ENCODE measurements at places on chromosomes 6 and 20. TPM values are rescaled to one million over a fixed set of nuclear protein-coding genes. Genes with fewer than 3 reads are reported as not detected.

Gene LPA
- 3.6 TPM for total RNA-seq

DNA sequence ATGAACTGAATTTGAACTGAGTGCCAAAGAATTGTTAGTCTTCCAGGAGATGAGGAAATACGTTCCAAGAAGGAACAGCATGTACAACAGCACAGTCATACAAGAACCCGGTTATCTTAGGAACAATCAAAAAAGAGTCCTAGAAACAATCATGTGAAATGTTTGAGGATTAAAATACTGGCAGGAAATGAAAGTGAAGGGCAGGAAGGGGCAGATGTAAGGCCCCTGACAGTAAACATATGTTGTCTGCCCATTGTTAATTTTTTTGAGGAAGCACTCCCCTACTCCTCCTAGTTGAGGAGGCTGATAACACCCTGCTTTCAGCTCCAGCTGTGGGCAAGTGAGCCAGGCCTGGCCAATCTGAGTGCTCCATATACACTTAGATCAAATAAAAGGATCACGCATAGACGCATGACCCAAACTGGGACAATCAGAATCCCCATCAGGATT is 220.9 kb downstream of the HACE1 start:
- no peak for DNase-seq
- no peak overlapping the region for H3K4me3 ChIP-seq
- no peaks in the 10 kb centered on the region for H3K27me3 ChIP-seq
- peak overlapping the region; percentile 48 for H3K27ac ChIP-seq

- no peak for DNase-seq
- no peak overlapping the region for H3K4me3 ChIP-seq
- no peaks in the 10 kb centered on the region for H3K4me1 ChIP-seq
- H3K27me3 ChIP-seq = no peaks in the 10 kb centered on the region
Measured at GRCh38 chr20:42259389-42259788, 641.2 kb upstream of the CHD6 start.

DNA sequence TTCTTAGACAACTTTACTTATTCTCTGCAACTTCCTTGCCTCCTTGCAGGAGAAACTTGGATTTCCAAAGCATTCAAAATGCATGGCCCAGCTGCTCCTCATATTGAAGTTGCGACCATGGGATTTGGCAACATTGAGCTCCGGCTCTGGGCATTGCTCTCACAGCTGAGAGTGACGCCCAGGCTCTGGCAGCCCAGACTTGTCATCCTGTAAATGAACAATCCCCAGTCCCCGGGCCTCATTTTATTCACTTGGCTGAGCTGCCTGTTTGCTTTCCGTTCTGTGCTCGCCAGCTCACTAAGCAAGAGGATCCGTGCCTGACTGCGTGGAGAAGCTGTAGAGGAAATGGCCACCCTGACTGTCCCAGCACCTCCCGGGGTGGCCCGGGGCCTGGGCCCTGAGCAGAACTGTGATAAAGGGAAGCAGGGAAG is 119.5 kb upstream of the CD93 start:
- no peaks in the 10 kb centered on the region for H3K36me3 ChIP-seq
- H3K27ac ChIP-seq = peak overlapping the region; percentile 53
- H3K4me3 ChIP-seq = no peak overlapping the region
- peaks cover 12% of the 10 kb centered on the region for H3K4me1 ChIP-seq
- H3K27me3 ChIP-seq = no peaks in the 10 kb centered on the region
- DNase-seq = peak; percentile 74

DNA sequence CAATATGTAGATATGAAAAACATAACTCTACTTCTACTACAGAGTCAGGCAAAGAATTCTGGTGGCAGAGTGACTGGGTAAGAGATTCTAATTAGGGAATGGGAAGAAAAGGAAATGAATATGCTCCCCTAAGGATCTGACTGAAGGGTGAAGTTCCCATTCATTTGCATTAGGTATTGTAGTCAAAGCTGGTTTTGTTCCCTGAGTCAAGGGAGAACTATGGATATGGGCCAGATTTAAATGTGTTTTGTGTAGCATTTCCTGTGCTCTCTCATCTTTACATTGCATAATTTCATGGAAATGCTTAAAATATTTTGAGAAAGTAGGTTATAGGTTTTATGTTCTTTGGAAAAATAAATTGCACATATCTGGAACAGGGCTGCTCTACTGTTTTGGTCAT is 299.7 kb downstream of the BTBD3 start:
- no peak for DNase-seq
- H3K27me3 ChIP-seq = no peaks in the 10 kb centered on the region
- H3K4me3 ChIP-seq = no peak overlapping the region
- no peak overlapping the region for H3K27ac ChIP-seq
- no peaks in the 10 kb centered on the region for H3K4me1 ChIP-seq
- no peaks in the 10 kb centered on the region for H3K36me3 ChIP-seq

DNA sequence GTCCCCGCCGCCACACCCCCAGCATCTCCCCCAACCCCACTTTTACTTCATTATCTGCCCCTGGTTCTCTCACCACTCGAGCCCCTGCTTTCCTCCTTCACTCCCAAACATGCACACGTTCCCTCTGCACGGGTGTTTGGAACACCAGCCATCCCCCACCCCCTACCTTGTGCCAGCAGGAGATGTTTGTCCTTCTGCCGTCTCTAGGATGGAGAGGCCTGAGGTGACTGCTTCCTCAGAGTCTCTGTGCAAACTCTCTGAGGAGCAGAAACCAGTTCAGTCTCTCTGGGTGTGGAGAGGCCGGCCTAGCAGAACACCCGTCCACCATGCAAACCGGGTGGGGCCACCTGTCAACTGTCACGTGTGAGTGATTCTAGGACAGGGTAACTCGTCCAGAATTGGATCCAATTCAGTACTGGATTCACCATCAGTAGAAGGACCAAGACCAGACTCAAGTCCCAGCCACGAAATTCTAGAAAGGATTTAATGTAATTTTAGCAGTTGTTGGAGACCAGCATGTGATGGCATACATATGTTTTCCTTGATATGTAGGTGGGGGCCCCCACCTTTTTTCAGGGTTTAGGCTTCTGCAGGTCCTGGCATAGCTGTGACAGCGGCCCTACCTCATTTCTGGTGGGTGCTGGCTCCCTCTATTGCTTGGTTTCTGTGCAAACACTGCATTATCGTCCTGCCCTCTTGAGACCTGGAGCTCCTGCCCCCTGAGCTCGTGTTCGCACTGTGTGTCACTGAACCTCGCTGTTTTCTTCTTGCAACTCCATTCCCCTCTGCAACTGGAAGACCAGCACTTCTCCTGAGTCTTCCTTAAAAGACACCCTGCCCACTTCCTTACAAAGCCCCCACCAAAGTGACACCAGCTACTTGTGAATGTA is at the start of gene RAET1E:
TSS of gene RAET1E (minus strand) at position 259 of the 890 bp plus-strand sequence. CDS start 7,212 bp downstream, outside the sequence.
- H3K27me3 ChIP-seq = no peaks in the 10 kb centered on the region
- DNase-seq = no peak
- H3K27ac ChIP-seq = peak within 1 kb of the TSS; percentile 41

Gene KCNK5
- 31.0 TPM for total RNA-seq

Measured in body of pancreas (tissue), 4 donors.